Mesothelial cell of epicardium (in vitro differentiated cells): ENCODE measurements at places on chromosomes 4 and X. TPM values are rescaled to one million over a fixed set of nuclear protein-coding genes. Genes with fewer than 3 reads are reported as not detected.

- peaks cover 10% of the 10 kb centered on the region for H3K4me1 ChIP-seq
- no peaks in the 10 kb centered on the region for H3K27me3 ChIP-seq
- no peak overlapping the region for H3K27ac ChIP-seq
- no peak overlapping the region for H3K4me3 ChIP-seq
- DNase-seq, result no peak
- H3K36me3 ChIP-seq, result peaks cover 4% of the 10 kb centered on the region
Measured at GRCh38 chrX:63506320-63506719, 155.2 kb upstream of the SPIN4 start.

GRCh38 chr4:26074712-26075430 lies 160.9 kb downstream of the SMIM20 start:
- H3K27me3 ChIP-seq, result no peaks in the 10 kb centered on the region
- DNase-seq, result no peak
- H3K4me3 ChIP-seq, result no peak overlapping the region
- no peaks in the 10 kb centered on the region for H3K36me3 ChIP-seq
- H3K4me1 ChIP-seq, result peaks cover 12% of the 10 kb centered on the region
- H3K27ac ChIP-seq, result no peak overlapping the region

Gene FAT1
- 211 to 224 TPM (median 224 TPM) in 3 replicates for total RNA-seq

- no peak for DNase-seq
- no peaks in the 10 kb centered on the region for H3K27me3 ChIP-seq
- H3K27ac ChIP-seq, result no peak overlapping the region
- H3K4me3 ChIP-seq, result no peak overlapping the region
Measured at GRCh38 chr4:173264684-173265185, 69.4 kb downstream of the HMGB2 start.

DNA sequence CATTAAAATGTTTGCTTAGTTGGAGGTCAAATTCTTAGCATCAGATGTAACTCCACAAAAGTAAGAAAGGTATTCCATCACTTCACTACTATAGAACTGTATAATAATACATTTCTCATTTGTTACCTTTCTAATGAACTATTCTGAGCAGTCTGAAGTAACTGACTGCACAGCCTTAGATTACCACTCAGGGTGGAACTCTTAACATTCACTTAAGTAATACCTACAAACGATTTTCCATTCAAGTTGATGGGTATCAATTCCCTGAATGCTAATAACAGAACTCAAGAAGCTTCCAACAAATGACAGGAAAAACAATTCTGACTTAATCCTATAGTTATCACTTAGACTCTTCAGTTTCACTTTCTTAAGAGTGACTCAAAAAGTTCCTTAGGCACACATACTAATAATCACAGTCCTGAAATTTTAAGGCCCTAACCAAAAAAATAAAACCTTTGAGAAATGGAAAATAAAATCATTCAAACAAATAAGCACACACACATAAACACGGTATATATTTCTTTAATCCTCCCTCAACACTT lies 20.9 kb downstream of the HNRNPD start:
- H3K27me3 ChIP-seq, result no peaks in the 10 kb centered on the region
- DNase-seq, result no peak
- H3K36me3 ChIP-seq, result peaks cover 59% of the 10 kb centered on the region
- peaks cover 3% of the 10 kb centered on the region for H3K4me1 ChIP-seq
- peak overlapping the region; percentile 54 for H3K27ac ChIP-seq

DNA sequence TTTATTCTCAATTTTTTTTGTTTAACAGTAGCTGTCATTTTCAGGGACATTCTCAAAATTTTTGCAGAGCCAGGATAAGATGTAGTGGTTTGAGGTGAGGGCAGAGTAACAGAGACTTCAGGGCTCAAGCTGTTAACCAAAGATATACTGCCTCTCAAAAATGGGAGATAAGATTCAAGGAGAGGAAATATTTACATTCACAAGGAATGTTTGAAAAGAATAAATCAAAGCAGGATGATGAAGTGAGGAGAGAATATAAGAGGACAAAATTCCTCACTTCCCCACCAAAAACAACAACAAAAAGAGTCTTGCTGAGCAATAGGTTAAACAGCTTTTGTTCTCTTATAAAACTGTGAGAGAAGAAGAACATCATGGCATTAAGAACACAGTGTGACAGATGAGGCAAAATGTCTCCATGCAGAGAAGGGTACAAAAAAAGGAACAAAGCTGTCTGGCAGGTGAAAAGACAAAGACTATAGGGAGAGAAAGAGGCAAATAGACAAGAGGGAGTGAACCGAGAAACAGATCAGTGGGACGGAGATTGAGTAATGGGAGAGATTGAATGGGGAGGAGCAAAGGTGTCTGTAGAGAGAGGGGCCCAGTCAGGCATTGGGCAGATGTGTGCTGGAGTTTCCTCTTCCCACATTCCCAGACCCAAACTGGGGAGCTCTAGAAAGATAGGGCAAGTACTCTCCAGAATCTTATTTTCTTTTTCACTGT lies 106.1 kb upstream of the TMEM150C start:
- H3K27me3 ChIP-seq, result no peaks in the 10 kb centered on the region
- no peak for DNase-seq
- peaks cover 16% of the 10 kb centered on the region for H3K4me1 ChIP-seq
- peak overlapping the region; percentile 25 for H3K27ac ChIP-seq
- H3K36me3 ChIP-seq, result peaks cover 19% of the 10 kb centered on the region

DNA sequence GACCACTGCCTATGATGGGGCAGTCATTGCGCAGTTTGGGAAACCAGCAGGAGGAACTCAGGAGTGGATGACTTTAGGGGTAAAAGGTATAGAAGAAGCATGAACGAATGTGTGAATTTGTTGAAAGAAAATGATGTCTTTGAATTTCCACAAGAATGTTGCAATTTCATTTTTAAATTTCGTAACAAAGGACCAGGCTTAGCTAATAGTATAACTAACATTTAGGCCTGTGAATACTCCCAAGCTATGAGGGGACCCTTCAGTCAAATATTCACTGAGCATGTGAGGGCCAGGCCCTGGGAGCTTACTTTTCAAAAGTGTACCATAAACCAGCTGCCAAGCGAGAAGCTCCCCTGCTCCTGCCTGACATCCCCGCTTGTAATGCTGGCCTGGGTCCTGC lies 5.3 kb downstream of the MPC1L start:
- no peak overlapping the region for H3K27ac ChIP-seq
- H3K27me3 ChIP-seq, result no peaks in the 10 kb centered on the region
- H3K36me3 ChIP-seq, result peaks cover 10% of the 10 kb centered on the region
- DNase-seq, result no peak
- H3K4me3 ChIP-seq, result no peak overlapping the region

Gene ZGRF1
- total RNA-seq, result 17.9 to 20.1 TPM (median 18.6 TPM) in 3 replicates

Gene TCEANC
- total RNA-seq, result 3.3 to 3.8 TPM (median 3.4 TPM) in 3 replicates

DNA sequence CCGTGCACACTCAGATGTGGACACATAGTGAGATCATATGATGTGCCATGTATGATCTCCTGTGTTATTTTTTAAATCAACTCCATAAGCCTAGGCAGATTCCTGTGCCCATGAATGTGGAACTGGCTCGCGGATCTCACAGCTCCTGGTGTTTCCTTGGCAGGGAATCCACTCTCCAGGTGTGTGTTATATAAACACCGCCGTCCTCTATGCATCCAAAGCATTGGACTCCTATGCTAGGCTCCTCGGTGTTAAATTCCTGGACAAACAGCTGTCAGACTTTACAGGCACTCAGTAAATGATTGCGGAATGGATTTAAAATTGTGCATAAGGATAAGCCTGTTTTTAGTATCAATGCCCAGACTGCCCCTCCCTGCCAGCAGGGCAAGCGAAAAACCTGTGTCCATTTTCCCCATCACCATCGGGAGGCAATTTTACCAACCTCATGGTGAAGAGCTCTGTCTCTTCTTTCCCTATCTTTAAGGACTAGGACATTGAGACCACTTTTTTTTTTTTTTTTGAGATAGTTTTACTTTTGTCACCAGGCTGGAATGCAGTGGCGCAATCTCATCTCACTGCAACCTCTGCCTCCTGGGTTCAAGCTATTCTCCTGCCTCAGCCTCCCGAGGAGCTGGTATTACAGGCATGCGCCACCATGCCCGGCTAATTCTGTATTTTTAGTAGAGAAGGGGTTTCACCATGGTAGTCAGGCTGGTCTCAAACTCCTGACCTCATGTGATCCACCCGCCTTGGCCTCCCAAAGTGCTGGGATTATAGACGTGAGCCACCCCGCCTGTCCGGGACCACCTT lies 23.6 kb upstream of the GPR78 start:
- DNase-seq, result no peak
- H3K36me3 ChIP-seq, result no peaks in the 10 kb centered on the region
- H3K27me3 ChIP-seq, result no peaks in the 10 kb centered on the region
- H3K27ac ChIP-seq, result no peak overlapping the region
- H3K4me1 ChIP-seq, result peaks cover 27% of the 10 kb centered on the region

GRCh38 chr4:182494103-182494502 lies 250.9 kb downstream of the TENM3 start:
- no peak overlapping the region for H3K27ac ChIP-seq
- no peak for DNase-seq
- H3K36me3 ChIP-seq, result no peaks in the 10 kb centered on the region

DNA sequence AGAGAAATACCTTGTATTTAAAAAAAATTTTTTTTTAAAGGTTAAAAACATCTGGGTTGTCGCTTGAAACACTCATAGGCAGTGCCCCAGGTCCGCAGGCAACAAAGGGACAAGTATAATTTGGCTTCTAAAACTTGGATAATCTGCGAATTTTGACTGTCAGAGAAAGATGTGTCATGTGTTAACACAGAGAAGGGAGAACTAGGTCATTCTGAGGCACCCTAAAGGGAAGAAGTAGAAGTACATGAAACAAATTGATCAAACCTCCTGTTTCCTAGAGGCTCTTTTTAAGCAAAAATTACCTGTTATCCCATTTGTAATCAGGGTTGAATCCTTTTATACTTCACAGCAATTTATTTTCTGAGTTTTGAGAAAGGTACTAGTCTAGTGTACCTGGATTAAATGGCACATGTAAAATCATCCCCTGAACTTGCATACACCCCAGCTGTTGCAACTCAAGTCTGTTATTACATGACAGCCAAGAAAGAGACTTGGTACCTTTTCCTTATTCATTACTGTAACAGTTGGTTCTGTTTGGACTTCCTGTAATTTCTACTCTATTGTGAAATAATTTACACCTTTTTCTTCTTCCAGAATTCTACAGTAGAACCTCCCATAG lies 1.7 kb downstream of the SRD5A3 start:
- H3K4me3 ChIP-seq, result peak overlapping the region; percentile 86
- no peak overlapping the region for H3K27ac ChIP-seq
- H3K4me1 ChIP-seq, result peaks cover 18% of the 10 kb centered on the region
- DNase-seq, result no peak
- H3K36me3 ChIP-seq, result peaks cover 13% of the 10 kb centered on the region

Gene KIT
- total RNA-seq, result 7.4 to 10.6 TPM (median 8.0 TPM) in 3 replicates

- no peak overlapping the region for H3K27ac ChIP-seq
- no peak overlapping the region for H3K4me3 ChIP-seq
- H3K36me3 ChIP-seq, result peaks cover 2% of the 10 kb centered on the region
- H3K4me1 ChIP-seq, result peaks cover 6% of the 10 kb centered on the region
Measured at GRCh38 chr4:64205376-64205775, 203.9 kb downstream of the TECRL start.

GRCh38 chr4:105230287-105230686 lies 83.6 kb downstream of the TET2 start:
- H3K27ac ChIP-seq, result no peak overlapping the region
- peaks cover 14% of the 10 kb centered on the region for H3K36me3 ChIP-seq
- no peak for DNase-seq

DNA sequence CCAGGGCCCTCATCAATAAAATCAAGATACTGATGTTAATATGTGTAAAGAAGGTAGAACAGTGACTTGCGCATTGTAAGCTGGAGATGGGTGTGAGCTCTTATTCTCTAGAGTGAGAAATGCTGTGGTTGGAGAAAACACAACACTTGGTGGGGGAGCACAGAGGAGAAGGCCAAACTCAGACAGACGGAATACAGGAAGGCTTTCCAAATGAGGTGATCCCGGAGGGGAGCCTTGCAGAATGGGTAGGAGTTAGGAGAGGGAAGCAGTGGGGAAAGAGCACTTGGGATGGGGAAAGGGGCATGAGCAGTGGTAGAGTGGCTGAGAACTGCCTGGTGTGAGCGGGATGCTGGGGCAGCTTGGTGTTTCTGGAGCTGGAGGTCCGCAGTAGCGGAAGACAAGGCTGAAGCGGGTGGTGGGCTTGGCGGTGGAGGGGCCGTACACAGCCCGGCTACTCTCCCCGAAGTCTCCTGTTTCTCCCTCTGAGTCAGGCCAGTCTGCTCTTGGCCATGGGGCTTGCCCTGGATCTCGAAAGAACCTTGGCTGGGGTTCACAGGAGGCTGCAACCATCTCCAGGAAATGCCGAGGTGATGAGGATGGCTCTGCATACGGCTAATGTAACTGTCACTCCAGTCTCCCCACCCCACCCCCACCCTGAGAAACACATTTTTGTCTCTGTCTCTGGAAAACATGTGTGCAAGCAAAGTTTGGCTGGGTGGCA lies 11.3 kb upstream of the PLAC1 start:
- H3K4me1 ChIP-seq, result peaks cover 23% of the 10 kb centered on the region
- no peak for DNase-seq
- no peaks in the 10 kb centered on the region for H3K36me3 ChIP-seq
- peak overlapping the region; percentile 87 for H3K27ac ChIP-seq
- no peaks in the 10 kb centered on the region for H3K27me3 ChIP-seq

Gene PAGE2
- total RNA-seq, result not detected in 3 replicates

GRCh38 chr4:48119646-48120045 lies 14.4 kb downstream of the TXK start:
- no peak for DNase-seq
- H3K4me3 ChIP-seq, result no peak overlapping the region
- H3K4me1 ChIP-seq, result no peaks in the 10 kb centered on the region

GRCh38 chr4:174388461-174389145 lies 104.9 kb downstream of the CEP44 start:
- H3K4me3 ChIP-seq, result no peak overlapping the region
- H3K27ac ChIP-seq, result no peak overlapping the region

DNA sequence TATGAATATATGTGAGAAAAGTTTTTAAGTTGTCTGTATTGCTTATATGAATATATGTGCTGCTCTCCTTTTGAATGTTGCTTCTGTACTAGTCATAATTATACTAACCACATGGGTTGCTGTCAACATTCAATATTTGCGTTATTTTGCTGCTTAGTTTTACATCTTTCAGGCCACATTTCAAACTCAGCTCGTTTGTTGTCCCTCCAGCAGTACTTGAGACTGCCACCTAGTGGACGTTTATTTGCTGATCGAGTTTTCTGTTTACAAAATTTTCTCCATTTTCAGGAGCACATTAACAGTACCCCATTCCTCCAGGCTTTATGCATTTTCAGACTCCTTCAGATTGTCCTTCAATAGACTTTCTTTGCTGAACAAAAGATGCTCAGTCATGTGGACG lies 75.8 kb downstream of the NUDT11 start:
- no peak overlapping the region for H3K4me3 ChIP-seq
- H3K36me3 ChIP-seq, result no peaks in the 10 kb centered on the region
- H3K27ac ChIP-seq, result no peak overlapping the region
- H3K27me3 ChIP-seq, result no peaks in the 10 kb centered on the region
- H3K4me1 ChIP-seq, result no peaks in the 10 kb centered on the region

- H3K27me3 ChIP-seq, result peaks cover 2% of the 10 kb centered on the region
- no peak overlapping the region for H3K27ac ChIP-seq
- H3K36me3 ChIP-seq, result no peaks in the 10 kb centered on the region
- no peaks in the 10 kb centered on the region for H3K4me1 ChIP-seq
- no peak overlapping the region for H3K4me3 ChIP-seq
- DNase-seq, result no peak
Measured at GRCh38 chr4:152138451-152138850, 377.6 kb upstream of the GATB start.

- H3K4me1 ChIP-seq, result peaks cover 15% of the 10 kb centered on the region
- no peak overlapping the region for H3K27ac ChIP-seq
- no peak for DNase-seq
- H3K27me3 ChIP-seq, result no peaks in the 10 kb centered on the region
- no peaks in the 10 kb centered on the region for H3K36me3 ChIP-seq
Measured at GRCh38 chr4:148737061-148737770, 295.0 kb upstream of the NR3C2 start.

Gene CLDN34
- 0.71 to 1.1 TPM (median 0.84 TPM) in 3 replicates for total RNA-seq

Gene DKK2
- total RNA-seq, result 23.5 to 26.3 TPM (median 25.3 TPM) in 3 replicates
